NCI-H524 (cell line): ENCODE measurements at places on chromosomes 7 and 10.

DNA sequence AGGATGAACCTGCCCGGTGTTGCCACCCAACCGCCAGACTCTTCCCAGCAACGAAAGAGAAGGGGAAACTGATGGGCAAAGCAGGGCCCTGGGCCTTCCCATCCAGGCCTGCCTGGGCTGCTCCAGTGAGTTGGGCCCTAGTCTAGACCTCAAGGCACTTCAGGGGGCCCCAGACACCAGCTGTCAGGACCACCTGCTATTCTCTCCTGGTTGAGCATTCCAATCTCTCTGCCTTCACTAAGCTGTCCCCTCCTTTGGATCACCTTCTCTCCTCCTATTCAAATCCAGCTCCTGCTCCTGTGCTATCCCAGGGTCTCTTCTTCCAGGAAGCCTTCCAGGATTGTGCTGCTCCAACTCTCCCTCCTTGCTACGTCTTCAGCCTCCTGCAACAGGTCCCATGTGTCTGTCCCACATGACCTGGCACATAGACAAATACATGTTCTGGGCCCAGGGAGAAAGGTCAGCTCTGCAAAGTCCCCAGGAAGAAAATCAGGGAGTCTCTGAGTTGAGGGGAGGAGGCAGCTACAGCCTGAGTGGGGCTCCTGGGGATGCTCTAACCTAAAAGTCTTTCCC, 3.1 kb downstream of the STX1A start:
- peak; percentile 85 for DNase-seq

GRCh38 chr7:3655635-3656034, 354.6 kb downstream of the SDK1 start:
- DNase-seq = no peak

- no peak for DNase-seq
Measured at GRCh38 chr7:81008901-81009300, 90.0 kb upstream of the SEMA3C start.

GRCh38 chr7:84157171-84157570, 37.4 kb downstream of the SEMA3A start:
- no peak for DNase-seq

DNA sequence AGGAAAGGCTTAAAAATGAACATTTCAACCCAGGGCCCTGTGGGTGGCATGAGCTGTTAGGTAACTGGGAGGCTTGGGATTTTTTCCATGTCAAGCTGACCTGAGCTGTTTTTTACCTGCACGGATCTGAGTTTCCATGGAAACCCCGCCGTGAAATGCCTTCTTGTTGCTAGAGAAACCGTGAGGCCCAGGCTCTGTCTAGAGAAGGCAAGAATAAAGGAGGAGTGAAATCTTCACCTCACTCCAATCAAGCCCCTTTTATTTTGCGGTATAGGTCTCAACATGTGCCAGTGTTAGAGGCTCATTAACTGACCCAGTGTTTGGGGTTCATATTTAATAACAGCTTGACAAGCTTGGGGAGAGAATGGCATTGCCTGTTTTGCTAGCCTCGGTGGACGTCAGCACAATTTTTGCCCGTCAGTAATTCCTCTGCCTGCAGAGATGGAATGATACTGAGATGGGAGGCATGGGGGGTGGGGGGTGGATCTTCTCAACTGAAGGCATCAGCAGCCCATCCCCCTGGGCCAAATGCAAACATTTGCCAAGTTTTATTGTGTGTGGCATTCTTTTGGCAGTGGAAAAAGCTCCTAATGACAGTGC, 48.9 kb upstream of the PDCD4 start:
- DNase-seq = no peak

DNA sequence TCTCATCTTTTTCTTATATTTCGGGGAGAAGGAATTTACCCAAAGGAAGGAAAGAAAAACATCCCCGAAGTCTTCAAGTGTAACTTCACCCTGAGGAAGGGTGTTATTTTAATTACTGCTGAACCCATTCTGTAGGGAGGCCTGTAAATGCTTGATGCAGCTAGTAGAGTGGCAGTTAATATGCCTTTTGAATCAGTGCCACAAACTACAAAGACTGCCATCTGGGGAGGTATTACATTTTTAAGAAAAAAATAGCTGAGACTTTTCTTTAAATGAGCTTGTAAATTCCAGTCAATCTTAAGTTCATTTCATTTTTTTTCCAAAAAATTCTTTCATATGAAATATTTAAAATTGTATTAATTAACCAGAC, 233.1 kb upstream of the FERD3L start:
- DNase-seq = peak; percentile 68
